ENCODE measurements at places on chromosomes 7 and 10. TPM values are rescaled to one million over a fixed set of nuclear protein-coding genes. Genes with fewer than 3 reads are reported as not detected.

GRCh38 chr7:24946467-24946866 lies 33.5 kb downstream of the OSBPL3 start:
- no peak for DNase-seq

DNA sequence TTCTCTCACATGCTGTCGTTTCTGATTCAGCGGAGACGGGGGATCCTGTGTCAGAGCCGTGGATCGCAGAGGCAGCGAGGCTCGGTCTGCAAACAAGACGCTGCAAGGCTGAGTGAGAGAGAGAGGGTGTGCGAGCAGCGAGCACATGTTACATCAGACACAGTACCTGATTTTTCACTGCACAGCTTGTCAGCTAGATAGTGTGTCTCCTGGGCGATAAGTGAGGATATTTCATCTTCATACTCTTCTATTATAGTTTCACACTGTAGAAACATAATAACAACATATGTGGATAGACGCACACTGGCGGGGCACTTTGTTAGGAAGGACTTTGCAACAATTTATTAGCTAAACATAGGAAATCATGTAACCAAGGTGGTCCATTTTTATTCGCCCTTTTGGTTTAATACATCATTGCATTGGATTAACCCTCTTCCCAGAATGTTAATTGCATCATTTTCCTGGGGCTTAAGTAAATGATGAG lies 39.5 kb downstream of the CNPY1 start:
- no peak for DNase-seq

DNA sequence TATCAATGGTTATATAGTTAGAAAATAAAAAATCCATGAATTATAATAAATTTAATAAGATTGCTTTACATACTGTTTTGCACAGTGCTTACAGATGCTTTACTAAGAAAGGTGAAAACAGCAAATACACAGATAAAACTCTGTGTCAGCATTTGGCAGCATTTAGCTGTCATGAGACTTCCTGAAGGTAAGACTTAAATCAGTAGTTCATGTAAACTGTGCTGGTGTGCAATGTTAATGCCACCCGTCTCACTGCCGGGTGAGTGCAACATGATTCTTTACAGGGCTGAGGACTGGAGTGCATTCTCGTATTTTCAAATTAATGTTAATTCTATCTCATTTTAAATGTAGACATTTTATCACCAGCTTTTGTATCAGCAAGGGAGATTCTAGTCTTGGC lies 326.2 kb upstream of the POT1 start:
- DNase-seq, result no peak

Gene SDK1
- 8.1 TPM for polyA plus RNA-seq

Gene AKR1C4
- not detected for polyA plus RNA-seq

GRCh38 chr7:79462390-79462789 lies 8.9 kb upstream of the MAGI2 start:
- no peak for DNase-seq

- no peak for DNase-seq
Observed at GRCh38 chr7:157587051-157587804, 250.4 kb downstream of the DNAJB6 start.

DNA sequence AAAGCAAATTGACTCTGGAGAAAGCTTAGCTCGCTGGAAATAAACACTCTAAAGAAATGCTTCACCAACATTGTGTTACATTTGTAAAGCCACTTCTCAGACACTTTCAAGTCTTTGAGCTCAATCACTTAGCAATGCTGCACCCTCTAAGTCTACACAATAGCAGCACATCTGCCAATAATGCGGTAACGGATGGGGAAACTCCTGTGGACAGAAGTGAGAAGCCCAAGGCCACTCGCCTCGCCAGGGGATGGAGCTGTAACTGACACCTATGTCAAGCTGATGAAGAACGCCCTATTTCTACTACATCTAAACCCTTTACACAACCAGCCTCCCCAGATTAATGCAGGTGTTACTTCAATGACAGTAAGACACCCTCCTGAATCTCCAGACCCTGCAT lies 167.7 kb downstream of the SFMBT2 start:
- DNase-seq, result no peak

Gene GRM8
- 0.18 TPM for polyA plus RNA-seq

- DNase-seq, result no peak
Observed at GRCh38 chr10:73405556-73405955, 8.3 kb downstream of the ANXA7 start.

Gene XRCC2
- polyA plus RNA-seq, result 12.1 TPM

- no peak for DNase-seq
Observed at GRCh38 chr10:71285180-71285545, 33.9 kb upstream of the SLC29A3 start.

GRCh38 chr10:16952610-16953009 lies 135.4 kb upstream of the RSU1 start:
- no peak for DNase-seq

DNA sequence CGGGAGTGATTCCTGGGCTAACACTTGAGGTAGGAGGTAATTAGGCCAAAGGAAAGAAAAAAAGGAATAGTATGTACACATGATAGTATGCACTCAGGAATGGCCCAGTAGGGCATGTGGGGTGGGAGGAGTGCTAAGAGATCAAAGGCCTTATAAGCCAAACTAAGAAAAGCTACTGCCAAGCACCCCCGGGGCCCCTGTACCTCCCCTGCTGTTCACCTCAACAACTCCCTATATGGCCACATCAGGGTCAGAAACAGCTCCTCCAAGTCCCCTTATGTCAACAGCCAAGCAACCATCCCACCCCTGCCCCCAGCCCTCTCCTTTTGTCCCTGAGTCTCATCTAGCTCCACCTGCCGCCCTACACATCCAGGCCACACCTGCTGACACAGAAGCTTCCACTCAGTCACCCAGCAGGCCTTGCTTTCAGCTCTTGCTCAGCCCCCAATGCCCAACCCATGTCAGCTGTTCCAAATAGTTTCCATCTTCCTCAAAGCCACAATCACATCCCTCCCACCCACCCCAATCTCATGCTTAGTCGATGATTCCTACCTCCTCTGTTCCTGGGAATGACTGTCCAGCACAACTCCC lies 80.2 kb downstream of the SORBS1 start:
- DNase-seq, result no peak

Gene C10orf62
- not detected for polyA plus RNA-seq

Gene ATG9B
- 4.3 TPM for polyA plus RNA-seq

- no peak for DNase-seq
Observed at GRCh38 chr10:8063935-8064334, 9.4 kb downstream of the GATA3 start.

GRCh38 chr10:31822150-31822549 lies 106.5 kb downstream of the ARHGAP12 start:
- no peak for DNase-seq

Gene AKR1C8
- not detected for polyA plus RNA-seq

Gene ARHGAP22
- 1.3 TPM for polyA plus RNA-seq

Gene GPR37
- polyA plus RNA-seq, result 5.3 TPM

Gene R3HCC1L
- 19.7 TPM for polyA plus RNA-seq

- no peak for DNase-seq
Observed at GRCh38 chr10:121662945-121663917, 65.0 kb upstream of the FGFR2 start.

Gene ZNF804B
- 0.06 TPM for polyA plus RNA-seq

- DNase-seq, result no peak
Observed at GRCh38 chr7:109964780-109965179, 1126.1 kb upstream of the LRRN3 start.

DNA sequence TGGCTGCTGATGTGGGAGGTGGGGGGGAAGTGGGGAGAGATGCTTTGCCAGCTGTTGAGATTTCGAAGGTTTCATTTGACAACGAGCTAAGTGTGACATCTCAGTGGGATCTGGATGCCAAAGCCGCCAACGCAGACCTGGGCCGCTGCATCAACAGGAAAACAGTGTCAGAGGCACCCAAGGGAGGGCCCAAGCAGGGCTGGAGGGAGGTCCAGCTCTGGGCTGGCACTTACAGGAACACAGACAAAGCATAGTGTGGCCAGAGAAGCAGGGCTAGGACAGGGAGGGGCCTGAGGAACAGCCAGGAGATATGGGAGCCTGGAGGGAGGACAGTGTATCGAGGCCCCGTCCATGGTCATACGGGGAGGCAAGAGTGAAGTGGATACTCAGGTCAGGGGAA lies 73.1 kb downstream of the GTF2IRD1 start:
- DNase-seq, result no peak

Gene CFAP43
- polyA plus RNA-seq, result 13.9 TPM

DNA sequence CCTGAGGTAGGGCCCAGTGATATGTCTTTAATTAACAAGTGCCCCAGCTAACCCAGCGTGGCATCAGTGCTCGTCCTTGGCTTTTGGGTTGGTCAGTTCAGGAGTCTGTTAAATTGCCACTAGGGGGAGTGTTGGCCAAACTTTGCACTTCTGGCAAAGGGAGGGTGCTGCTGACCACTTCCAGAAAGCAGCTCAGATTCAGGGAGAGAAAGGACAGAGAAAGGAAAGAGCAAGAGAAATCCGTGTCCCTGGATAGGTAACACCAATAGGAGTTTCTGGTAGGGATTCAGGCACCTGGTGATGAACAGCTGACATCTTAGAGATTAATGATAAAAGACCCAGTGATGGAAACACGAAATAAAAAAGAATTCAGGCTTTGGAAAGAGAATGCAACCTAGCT lies 243.1 kb upstream of the AOAH start:
- peak; percentile 53 for DNase-seq

Gene PCDH15
- polyA plus RNA-seq, result 1.6 TPM

GRCh38 chr10:133440633-133441285 lies 13.0 kb upstream of the SCART1 start:
- DNase-seq, result no peak

- no peak for DNase-seq
Observed at GRCh38 chr10:59361663-59362143, 646 bp downstream of the FAM13C start.

DNA sequence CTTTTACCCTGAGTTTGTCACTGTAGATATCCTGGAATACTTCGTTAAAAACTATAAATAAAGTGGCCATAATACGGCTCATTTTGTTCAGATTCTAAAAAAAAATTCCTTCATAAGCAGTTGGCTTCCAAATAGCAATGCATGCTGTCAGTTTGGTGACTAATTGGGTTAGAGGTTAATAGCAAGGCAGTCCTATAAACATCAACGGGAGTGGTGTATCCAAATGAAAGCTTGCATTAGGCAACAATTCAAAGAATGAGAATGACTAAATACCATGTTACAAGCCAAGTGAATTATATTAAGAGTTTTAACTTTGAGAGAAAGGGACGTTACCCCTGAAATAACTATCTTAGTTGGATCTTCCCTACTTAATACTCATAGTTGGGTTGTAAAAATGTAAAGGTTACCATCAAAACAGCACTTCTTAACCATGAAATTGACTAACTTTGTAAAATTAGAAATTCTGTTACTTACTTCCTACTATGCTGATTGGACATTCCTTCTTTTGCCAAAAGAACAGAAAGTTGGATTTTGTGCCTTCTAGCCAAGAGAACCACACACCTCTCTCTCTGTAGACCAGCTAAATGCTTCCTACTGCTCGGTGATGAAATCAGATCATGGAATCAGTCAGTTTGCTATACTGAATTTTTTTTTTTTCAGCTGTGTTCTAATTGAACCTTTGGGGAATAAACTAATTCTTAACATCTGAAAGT lies 98.0 kb downstream of the KAT6B start:
- DNase-seq, result peak; percentile 62

- DNase-seq, result no peak
Observed at GRCh38 chr10:26832960-26833359, 27.8 kb downstream of the ABI1 start.

Gene IDI2
- polyA plus RNA-seq, result 0.14 TPM

DNA sequence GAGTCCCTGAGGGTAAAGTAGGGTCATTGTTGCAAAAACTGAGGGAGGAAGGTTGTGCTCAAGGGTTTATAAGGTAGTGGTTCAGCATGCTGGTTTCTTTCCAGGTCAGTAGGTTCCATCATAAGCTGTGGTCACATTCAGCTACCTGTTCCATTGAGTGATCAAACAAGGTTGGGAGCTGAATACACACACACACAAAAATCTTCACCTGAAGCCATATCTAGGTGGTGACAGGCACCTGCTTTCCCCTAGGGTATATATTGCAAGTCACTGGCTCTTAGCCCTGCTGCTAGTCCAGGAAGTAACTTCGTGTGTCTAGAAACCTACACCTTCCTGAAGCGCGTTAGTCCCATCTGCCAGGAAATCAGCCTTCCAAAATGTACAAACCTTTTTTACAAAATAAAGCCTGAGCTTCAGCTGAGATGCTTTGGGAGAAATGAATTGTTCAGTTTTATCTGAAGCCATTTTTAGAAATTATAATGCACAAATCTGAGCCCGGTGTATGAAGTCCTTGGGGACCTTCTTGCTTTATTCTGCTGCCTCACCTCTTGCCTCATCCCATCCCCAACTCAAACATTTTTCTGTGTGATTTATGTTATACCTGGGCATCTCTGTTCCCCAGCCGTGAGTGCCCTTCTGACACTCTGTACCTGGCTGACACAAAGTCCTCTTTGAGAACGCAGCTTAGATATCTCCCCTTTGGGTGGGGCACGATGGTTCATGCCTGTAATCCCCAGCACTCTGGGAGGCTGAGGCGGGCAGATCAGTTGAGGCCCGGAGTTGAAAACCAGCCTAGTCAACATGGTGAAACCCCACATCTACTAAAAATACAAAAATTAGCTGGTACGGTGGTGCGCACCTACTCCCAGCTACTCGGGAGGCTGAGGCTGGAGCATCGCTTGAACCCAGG lies 10.6 kb upstream of the LAMTOR4 start:
- no peak for DNase-seq

Gene CACNA2D1
- polyA plus RNA-seq, result 19.0 TPM

DNA sequence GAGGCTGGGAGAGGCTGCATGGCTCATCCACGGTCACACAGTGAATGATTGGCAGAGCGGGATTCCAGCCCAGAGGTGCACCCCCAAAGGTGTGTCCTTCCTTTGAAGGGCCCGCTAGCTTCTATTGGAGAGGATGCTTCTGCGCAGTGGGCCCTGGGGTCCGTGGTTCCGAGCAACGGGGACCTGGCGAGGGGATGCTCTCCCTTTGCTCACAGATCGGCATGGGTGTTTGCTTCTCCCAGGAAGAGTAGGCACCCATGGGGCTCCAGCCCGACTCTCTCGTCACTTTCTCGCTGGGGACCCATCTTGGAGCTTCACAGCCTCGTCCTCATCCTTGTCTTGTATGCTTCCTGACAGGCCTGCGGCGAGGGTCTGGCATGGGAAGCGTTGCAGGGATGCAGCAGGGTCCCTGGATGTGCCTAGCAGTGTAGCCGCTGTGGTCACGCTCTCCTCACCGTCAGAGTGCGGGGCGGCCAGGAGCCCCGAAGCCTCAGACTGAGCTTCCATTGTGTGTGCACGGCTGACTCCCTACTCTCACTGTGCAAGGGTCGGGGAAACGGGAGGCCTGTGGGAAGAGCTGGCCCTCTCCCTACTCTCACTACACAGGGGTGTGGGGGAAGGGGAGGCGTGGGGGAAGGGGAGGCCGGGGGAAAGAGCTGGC lies 538.5 kb upstream of the FOXK1 start:
- DNase-seq, result no peak

- DNase-seq, result no peak
Observed at GRCh38 chr7:119684763-119685162, 588.2 kb upstream of the KCND2 start.

Gene HYAL4
- polyA plus RNA-seq, result 0.93 TPM

DNA sequence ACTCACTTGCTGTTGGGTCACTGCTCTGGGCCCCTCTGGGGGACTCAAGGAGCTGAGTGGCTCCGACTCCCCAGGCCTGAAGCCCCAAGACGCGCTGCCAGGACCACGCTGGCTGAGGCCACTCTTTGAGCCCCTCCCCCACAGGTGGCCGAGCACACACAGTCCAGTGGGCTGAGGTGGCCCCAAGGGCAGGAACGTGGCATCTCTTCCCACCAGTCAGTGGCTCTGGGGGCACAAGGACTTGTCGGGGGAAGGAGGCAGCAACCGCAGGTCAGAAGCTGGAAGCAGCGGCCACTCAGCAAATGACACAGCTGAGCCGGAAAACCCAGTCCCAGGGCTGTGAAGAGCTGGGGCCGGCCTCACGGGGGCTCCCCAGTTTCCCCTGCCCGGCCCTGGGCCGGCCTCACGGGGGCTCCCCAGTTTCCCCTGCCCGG lies 24.1 kb downstream of the GRIFIN start:
- no peak for DNase-seq

Gene ZMIZ2
- polyA plus RNA-seq, result 47.0 TPM

Data from right lung (tissue), 10 donors.